ENCODE measurements at places on chromosomes 6 and 20.

DNA sequence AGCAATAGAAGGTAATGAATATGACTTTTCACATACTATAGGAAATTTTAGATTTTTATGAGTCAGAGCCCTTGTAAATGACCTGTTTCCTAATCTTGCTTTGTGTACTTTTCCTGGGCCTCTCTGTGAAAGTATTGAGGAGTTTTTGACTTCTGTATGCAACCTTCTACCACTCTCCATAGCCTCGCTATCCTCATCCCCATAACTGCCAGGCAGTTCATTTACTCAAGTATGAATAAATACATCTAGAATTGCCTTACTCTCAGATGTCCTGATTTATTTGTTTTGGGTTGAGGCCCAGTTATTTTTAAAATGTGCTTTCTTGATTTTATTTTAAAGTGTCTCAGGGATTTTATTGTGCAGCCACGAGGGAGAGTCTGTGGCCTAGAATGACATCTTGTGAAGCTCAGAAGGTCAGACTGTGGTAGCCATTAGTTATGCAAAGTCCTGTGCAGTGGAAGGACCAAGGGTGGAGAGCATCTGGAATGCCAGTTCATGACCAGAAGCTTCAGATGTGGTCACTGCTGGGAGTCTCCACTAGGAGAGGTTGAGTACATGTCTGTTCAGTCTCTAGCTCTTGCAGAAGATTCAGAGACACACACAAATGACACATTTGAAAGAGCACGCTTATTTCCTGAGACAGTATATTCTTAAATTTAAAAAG, 346.2 kb upstream of the IMPG1 start:
- DNase-seq: no peak

- no peak for DNase-seq
Measured at GRCh38 chr20:3740615-3741301, 8.3 kb downstream of the HSPA12B start.

- no peak for DNase-seq
Measured at GRCh38 chr6:44676246-44676790, 288.8 kb downstream of the CDC5L start.

DNA sequence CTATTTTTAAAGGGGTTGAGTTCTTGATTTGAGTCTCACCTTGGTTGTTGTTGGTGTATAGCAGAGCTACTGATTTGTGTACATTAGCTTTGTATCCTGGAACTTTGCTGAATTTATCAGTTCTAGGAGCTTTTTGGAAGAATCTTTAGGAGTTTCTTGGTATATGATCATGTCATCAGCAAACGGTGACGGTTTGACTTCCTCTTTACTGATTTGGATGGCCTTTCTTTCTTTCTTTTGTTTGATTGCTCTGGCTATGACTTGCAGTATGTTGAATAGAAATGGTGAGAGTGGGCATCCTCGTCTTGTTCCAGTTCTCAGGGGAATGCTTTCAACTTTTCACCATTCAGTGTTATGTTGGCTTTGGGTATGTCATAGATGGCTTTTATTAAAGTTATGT, 64.0 kb downstream of the CDYL start:
- DNase-seq: no peak

DNA sequence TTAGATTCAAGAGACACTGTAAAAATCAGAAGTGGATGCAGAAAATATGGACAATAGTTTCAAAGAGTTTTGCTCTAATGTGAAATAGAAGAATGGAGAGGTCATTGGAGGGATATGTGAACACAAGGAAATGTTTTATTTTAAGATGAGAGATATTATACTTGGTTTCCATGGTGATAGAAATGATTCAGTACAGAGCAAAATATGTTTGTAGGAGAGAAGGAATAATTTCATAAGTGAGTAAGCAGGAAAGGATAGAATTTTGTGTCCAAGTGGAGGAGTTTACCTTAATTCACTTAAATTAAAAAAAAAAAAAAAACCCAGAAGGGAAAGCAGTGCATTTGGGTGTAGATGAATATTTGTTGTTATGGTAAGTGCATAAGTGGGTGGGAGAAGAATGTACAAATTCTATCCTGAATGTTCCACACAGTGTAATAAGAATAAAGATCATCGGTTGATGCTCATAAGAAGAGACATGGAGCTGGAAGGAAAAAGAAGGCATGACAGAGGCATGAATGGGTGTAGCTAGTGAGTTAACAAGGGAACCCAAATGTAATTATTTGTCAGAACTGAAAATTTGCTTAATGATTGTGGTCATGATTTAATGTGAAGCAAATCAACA, 688.9 kb upstream of the GJE1 start:
- no peak for DNase-seq

DNA sequence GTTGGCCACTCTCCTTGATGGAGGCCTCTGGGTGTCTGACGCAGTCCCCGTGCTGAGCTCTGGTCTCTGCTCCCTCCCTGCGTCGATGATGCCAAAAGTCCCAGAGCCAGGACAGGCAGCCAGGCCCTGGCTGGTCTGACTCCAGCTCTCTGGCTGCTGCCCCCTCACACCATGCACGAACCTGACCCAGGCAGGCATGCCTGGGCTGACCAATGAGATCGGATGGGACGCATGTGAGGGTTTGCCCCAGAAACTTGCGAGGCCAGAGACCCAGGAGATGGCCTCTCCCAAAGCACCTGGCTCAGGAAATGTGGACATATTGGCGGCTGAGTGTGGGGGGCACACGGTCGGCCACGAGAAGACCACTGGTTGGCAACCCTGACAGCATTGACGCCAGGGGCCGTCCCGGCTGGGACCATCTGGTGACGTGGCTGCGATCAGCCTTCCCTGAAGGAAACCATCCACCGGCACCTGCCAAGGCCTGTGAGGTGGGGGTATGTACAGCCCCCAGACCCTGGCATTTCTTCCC, 51.2 kb upstream of the FRMD1 start:
- peak; percentile 8 for DNase-seq

DNA sequence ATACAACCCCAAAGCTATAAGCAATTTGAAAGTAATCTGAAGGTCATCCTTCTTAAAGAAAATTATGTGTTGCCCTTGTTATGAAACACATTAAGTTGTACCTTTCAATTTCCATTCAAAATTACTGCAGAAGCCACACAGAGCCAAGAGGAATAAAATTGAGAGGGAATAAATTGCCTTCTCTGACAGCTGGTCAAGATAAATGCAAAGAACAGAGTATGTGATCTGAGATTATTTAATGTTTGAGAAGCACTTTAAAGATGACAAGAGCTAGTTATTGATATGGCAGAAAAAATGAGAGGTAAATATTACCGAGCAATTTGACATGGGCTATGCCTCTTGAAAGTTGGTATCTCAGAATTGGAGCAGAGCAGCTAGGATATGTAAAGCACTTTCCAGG, 61.6 kb downstream of the TRDN start:
- no peak for DNase-seq

- no peak for DNase-seq
Measured at GRCh38 chr20:4717816-4718570, 3.7 kb upstream of the PRND start.
